ENCODE measurements at places on chromosomes 3 and 15.

- H3K4me1 ChIP-seq = peaks cover 30% of the 10 kb centered on the region
- H3K27ac ChIP-seq = peak overlapping the region; percentile 22
- H3K4me3 ChIP-seq = no peak overlapping the region
- no peaks in the 10 kb centered on the region for H3K27me3 ChIP-seq
These were observed 59.5 kb upstream of the TGFBR2 start for GRCh38 chr3:30546934-30547333.

DNA sequence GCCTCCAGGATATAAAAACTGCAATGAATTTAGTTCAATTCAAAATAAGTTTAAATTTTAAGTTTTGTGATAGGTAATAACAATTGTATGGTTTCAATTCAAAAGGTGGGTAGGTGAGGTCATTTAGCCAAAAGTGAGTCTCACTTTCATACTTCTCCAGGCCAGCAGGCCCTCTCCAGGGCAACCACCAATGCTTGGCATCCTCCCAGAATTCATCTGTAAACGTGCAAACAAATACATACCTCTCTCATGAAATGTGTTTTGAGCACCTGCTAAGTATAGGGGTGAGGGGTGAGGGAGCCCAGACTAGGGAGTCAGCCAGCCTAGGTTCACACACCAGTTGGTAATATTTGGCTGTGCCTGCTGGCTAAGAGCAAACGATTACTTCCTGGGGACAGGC lies 22.0 kb upstream of the RBSN start:
- H3K4me1 ChIP-seq = peaks cover 5% of the 10 kb centered on the region
- no peak for DNase-seq
- H3K27ac ChIP-seq = no peak overlapping the region
- H3K36me3 ChIP-seq = no peaks in the 10 kb centered on the region
- H3K27me3 ChIP-seq = peaks cover 2% of the 10 kb centered on the region

GRCh38 chr3:41035456-41036022 lies 163.8 kb upstream of the CTNNB1 start:
- H3K36me3 ChIP-seq = no peaks in the 10 kb centered on the region
- H3K4me1 ChIP-seq = no peaks in the 10 kb centered on the region
- H3K27ac ChIP-seq = no peak overlapping the region

DNA sequence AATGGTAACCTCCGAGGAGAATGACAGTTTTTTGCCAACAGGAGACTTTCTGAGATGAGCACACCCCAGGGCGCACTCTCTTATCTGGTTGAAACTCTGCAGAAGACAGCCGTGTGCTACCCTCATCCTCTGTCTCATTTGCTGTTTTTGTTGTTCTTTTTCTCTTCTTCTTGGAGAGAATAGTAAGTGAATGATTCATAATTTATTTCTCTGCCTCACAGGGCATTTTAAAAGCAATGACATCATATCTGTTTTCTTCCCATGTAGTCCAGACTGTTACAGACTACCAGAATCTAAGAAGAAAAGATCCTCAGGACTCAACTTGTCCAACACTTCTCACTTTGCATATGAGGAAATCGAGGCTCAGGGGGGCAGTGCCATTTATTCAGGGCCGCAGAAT lies 771.1 kb upstream of the GRM7 start:
- H3K27me3 ChIP-seq = no peaks in the 10 kb centered on the region
- no peak overlapping the region for H3K4me3 ChIP-seq
- no peak for DNase-seq
- H3K36me3 ChIP-seq = no peaks in the 10 kb centered on the region

DNA sequence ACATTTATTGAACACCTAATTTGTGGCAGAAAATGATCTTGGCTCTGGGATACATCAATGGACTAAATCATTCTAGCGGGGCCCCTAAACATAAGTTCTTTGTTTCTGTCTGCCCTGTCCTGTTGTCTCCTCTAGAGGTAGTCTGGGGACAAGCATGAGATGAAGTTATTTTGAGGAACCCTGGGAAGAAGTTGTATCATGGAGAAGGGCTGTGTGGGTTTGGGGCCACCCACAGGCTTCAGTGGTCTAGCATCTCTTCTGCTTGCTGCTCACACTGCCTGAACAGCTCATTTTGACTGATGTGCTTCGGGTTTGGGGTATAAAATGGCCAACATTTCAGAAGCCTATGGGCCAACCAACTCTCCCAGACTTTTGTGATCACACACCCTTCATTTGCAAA lies 50.3 kb upstream of the OSBPL11 start:
- no peak overlapping the region for H3K27ac ChIP-seq
- H3K4me1 ChIP-seq = no peaks in the 10 kb centered on the region
- H3K27me3 ChIP-seq = no peaks in the 10 kb centered on the region

DNA sequence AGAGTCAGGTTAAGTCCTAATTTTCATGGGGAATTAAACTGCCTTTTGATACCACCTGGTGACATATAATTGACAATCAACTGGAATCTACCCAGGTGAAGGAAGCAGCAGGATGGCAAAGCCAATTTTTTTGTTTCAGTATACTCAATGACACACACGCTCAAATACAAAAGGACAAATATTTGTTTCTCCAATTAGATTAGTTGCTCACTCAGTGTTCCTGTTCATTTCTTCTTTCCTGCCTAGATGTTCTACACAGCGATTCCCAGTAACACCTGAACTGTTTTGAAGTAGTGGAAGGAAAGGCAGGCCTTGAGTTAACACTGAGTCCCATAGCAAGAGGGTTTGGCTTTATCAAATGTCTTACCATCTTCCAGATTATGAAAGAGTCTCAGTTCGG lies 157.5 kb downstream of the PDZRN3 start:
- DNase-seq = no peak
- no peaks in the 10 kb centered on the region for H3K4me1 ChIP-seq
- H3K27me3 ChIP-seq = peaks cover under 1% of the 10 kb centered on the region
- no peaks in the 10 kb centered on the region for H3K36me3 ChIP-seq
- H3K4me3 ChIP-seq = no peak overlapping the region

DNA sequence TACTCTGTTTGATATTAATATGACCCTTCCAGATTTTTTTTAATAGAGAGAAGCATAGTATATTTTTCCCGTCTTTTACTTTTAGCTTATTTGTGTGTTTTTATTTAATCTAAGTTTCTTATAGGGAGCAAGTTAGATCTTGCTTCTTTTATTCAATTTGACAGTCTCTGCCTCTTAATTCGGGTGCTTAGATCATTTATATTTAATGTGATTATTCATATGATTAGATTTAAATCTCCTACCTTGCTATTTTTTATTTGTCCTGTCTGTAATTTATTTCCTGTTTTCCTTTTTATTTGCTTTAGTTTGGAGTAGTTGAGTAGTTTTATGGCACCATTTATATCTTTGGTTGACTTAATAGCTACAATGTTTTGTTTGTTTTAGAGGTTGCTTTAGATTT lies 66.1 kb downstream of the GJD2 start:
- no peak overlapping the region for H3K27ac ChIP-seq
- no peak for DNase-seq
- H3K27me3 ChIP-seq = peaks cover 30% of the 10 kb centered on the region
- no peaks in the 10 kb centered on the region for H3K36me3 ChIP-seq
- peaks cover 2% of the 10 kb centered on the region for H3K4me1 ChIP-seq

- peak overlapping the region; percentile 98 for H3K27ac ChIP-seq
- H3K4me1 ChIP-seq = peaks cover 93% of the 10 kb centered on the region
- DNase-seq = no peak
- peaks cover 100% of the 10 kb centered on the region for H3K36me3 ChIP-seq
These were observed 13.5 kb downstream of the PPM1M start for GRCh38 chr3:52259035-52259434.

- no peak overlapping the region for H3K4me3 ChIP-seq
- H3K27ac ChIP-seq = no peak overlapping the region
- peaks cover 4% of the 10 kb centered on the region for H3K4me1 ChIP-seq
- no peaks in the 10 kb centered on the region for H3K36me3 ChIP-seq
- DNase-seq = no peak
These were observed 54.3 kb upstream of the SMAD3 start for GRCh38 chr15:67010898-67011616.

DNA sequence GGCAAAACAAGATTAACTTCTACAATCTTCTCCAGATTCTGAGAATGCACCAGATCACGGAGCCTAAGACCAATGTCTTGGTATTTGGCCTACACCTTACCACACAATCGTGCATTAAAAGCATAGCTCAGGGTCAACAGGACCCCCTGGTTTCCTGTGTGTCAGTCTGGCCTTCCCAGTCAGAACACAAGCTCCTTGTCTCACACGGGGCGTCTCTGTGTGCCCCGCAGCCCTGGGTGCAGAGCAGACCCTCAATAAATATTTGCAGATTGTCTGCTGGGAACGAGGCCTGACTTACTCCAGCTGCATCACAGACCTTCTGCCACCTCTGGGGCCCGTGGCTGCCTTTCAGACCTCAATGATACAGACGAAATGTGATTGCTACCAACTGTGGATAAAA lies 82.5 kb upstream of the CTNNB1 start:
- peak overlapping the region; percentile 87 for H3K27ac ChIP-seq
- H3K4me1 ChIP-seq = peaks cover 31% of the 10 kb centered on the region
- no peaks in the 10 kb centered on the region for H3K36me3 ChIP-seq
- DNase-seq = no peak
- H3K4me3 ChIP-seq = no peak overlapping the region

DNA sequence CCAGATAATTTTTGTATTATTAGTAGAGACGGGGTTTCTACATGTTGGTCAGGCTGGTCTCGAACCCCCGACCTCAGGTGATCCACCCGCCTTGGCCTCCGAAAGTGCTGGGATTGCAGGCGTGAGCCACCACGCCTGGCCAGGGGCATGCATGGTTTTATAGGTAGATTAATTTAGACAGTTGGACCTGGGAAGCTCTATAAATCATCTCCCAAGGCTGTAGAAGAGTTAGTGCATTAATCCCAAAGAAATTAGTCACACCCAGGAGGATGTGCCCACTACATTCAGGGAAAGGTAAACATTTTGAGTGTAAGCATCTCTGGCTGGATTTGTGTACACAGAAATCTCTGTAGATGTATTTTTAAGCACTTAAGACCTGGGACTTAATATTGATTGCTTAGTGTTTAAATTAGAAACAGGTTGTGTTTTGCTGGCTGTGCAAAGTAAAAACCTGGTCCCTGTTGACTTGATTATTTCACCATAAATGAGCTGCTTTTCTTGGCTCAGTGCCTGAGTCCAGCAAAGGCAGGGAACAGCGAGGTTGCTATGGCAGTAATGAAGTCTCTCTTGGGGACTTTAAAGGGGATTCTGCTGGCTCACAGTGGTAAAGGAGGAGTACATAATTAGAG lies 19.2 kb downstream of the EXOSC7 start:
- peaks cover 99% of the 10 kb centered on the region for H3K36me3 ChIP-seq
- H3K27me3 ChIP-seq = no peaks in the 10 kb centered on the region
- no peak for DNase-seq
- H3K4me1 ChIP-seq = peaks cover 67% of the 10 kb centered on the region

- H3K27ac ChIP-seq = no peak overlapping the region
- no peak overlapping the region for H3K4me3 ChIP-seq
- no peaks in the 10 kb centered on the region for H3K4me1 ChIP-seq
- H3K27me3 ChIP-seq = no peaks in the 10 kb centered on the region
- no peak for DNase-seq
- no peaks in the 10 kb centered on the region for H3K36me3 ChIP-seq
These were observed 210.0 kb upstream of the PPP2R3A start for GRCh38 chr3:135755330-135756105.

GRCh38 chr15:37100966-37101215 lies 542 bp upstream of the MEIS2 start:
- H3K4me3 ChIP-seq = peak overlapping the region; percentile 83
- H3K36me3 ChIP-seq = peaks cover 2% of the 10 kb centered on the region
- H3K27ac ChIP-seq = peak overlapping the region; percentile 58
- H3K27me3 ChIP-seq = peaks cover 95% of the 10 kb centered on the region
- no peak for DNase-seq
- peaks cover 55% of the 10 kb centered on the region for H3K4me1 ChIP-seq

DNA sequence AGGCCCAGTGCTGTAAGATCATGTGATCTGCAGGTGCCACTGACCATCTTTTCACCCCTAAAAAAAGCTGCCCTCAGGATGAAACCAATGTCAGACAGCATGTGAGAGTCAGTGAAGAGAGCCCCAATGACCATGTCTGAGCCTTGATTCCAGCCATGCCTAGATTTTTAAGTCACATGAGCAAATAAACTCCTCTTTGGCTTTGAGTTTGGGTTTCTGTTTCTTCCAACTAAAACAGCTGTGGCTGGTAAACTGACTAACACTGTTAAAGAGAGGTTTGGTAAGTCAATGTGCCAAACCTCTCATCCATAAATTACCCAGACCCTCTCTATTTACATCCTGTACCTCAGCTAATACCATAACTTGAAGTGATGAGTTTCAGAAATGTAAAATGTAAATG lies 8.3 kb downstream of the MYO5A start:
- no peak overlapping the region for H3K27ac ChIP-seq
- no peaks in the 10 kb centered on the region for H3K27me3 ChIP-seq
- no peaks in the 10 kb centered on the region for H3K36me3 ChIP-seq
- peaks cover 30% of the 10 kb centered on the region for H3K4me1 ChIP-seq
- DNase-seq = no peak

- no peaks in the 10 kb centered on the region for H3K4me1 ChIP-seq
- H3K27ac ChIP-seq = no peak overlapping the region
- no peaks in the 10 kb centered on the region for H3K27me3 ChIP-seq
- DNase-seq = no peak
- no peak overlapping the region for H3K4me3 ChIP-seq
These were observed 97.6 kb downstream of the SNRPN start for GRCh38 chr15:25052191-25052999.

DNA sequence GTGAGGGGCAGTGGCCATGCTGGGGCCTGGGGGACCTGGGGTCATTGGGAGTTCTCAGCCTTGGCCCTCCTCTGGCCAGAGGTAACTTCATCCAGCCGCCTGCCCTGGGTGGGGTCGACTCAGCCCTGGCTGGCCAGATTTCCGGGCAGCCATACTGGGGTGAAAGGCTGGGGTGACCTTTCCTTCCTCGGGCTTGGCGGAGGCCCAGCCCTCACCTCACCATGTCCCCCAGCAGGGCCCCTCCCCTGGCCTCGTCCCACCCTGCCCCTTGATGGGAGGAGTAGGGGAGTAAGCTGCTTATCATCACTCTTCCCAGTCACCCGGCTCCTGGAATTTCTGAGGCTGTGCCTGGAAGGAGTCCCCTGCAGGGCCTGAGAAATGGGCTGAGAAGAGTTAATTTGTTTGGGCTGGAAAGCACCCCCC lies 5.4 kb downstream of the SEMA3F start:
- H3K4me3 ChIP-seq = no peak overlapping the region
- peaks cover 25% of the 10 kb centered on the region for H3K27me3 ChIP-seq
- no peak for DNase-seq
- H3K27ac ChIP-seq = no peak overlapping the region
- no peaks in the 10 kb centered on the region for H3K36me3 ChIP-seq
- peaks cover 5% of the 10 kb centered on the region for H3K4me1 ChIP-seq

DNA sequence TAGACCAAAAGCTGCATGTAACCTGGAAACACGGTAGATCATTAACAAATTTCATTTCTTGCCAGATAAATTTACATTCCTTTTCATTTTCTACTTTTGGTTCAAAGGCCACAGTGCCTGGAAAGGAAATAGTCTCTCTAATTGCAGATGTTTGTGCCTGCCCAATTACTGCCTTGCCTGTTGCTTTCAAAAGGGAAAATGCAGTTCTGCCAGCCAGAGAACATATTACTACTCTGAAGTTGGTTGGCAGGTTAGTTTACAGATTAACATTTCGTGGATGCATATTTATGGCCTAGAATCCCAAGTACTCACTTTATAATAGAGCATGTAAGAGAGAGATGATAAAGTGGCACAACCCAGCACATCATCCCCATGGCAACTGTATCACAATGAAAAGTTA lies 124.3 kb upstream of the LRRC3B start:
- no peak overlapping the region for H3K27ac ChIP-seq
- no peak overlapping the region for H3K4me3 ChIP-seq
- no peaks in the 10 kb centered on the region for H3K36me3 ChIP-seq
- DNase-seq = no peak
- H3K27me3 ChIP-seq = no peaks in the 10 kb centered on the region

- no peak for DNase-seq
- no peaks in the 10 kb centered on the region for H3K27me3 ChIP-seq
- no peaks in the 10 kb centered on the region for H3K36me3 ChIP-seq
- peaks cover 1% of the 10 kb centered on the region for H3K4me1 ChIP-seq
- no peak overlapping the region for H3K27ac ChIP-seq
- H3K4me3 ChIP-seq = no peak overlapping the region
These were observed 53.0 kb upstream of the CGNL1 start for GRCh38 chr15:57323299-57323805.

Data from activated T-cell treated with anti-CD3 and anti-CD28 coated beads, Interleukin-2, amount 50 U/mL, for 24 hours (primary cell).